ENCODE measurements at places on chromosomes 7 and 10.

DNA sequence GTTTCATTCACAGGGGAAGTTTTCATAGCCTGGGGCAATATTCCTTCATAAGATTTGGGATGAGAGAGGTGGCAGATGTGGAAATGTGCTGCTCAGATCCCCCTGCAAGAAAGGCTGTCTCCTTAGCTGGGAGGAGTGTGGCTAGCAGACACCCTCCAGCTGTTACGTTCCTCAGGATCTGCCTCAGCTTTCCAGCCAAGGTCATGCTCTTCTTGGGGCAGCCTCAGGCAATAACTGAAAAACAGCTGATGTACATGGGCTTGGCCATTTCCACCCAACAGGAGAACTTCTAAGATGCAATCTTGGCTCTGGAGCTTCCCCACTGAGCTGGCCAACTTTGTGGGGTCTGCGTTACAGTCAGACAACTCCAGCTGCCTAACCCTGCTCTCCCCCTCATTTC lies 51.3 kb upstream of the SEPTIN7 start:
- no peak overlapping the region for H3K27ac ChIP-seq
- DNase-seq: no peak
- H3K4me3 ChIP-seq: no peak overlapping the region
- no peaks in the 10 kb centered on the region for H3K36me3 ChIP-seq

- no peak overlapping the region for H3K27ac ChIP-seq
- H3K4me1 ChIP-seq: no peaks in the 10 kb centered on the region
- no peak overlapping the region for H3K4me3 ChIP-seq
- H3K36me3 ChIP-seq: no peaks in the 10 kb centered on the region
- H3K27me3 ChIP-seq: no peaks in the 10 kb centered on the region
Observed at GRCh38 chr10:21125471-21126228, 228.5 kb upstream of the NEBL start.

GRCh38 chr7:131747658-131748232 lies 191.3 kb upstream of the PODXL start:
- H3K4me1 ChIP-seq: no peaks in the 10 kb centered on the region
- no peaks in the 10 kb centered on the region for H3K27me3 ChIP-seq
- no peak for DNase-seq

GRCh38 chr10:95660283-95660682 lies 3.8 kb upstream of the ALDH18A1 start:
- no peak for DNase-seq
- no peak overlapping the region for H3K4me3 ChIP-seq
- H3K4me1 ChIP-seq: peaks cover 21% of the 10 kb centered on the region
- H3K36me3 ChIP-seq: no peaks in the 10 kb centered on the region
- H3K27me3 ChIP-seq: no peaks in the 10 kb centered on the region
- H3K27ac ChIP-seq: no peak overlapping the region

GRCh38 chr10:11535346-11535959 lies 76.0 kb downstream of the USP6NL start:
- no peak overlapping the region for H3K4me3 ChIP-seq
- DNase-seq: no peak
- no peaks in the 10 kb centered on the region for H3K27me3 ChIP-seq
- no peak overlapping the region for H3K27ac ChIP-seq
- no peaks in the 10 kb centered on the region for H3K36me3 ChIP-seq

DNA sequence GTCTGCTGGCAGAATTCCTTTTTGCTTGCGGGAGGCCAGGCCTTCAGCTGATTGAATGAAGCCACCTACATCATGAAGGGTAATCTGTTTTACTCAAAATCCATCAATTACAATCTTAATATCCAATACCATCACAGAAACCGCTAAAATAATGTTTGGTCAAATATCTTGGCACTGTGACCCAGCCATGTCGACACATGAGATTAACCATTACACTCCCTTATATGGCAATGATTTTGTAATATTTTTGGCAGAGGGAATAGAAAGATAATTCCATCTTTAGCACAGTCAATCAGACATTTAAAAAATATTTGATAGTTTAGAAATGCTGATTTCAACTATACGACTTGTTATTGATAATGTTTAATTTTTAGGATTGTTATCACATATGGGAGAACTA lies 36.5 kb upstream of the SLC39A12 start:
- DNase-seq: no peak
- H3K4me3 ChIP-seq: no peak overlapping the region
- no peak overlapping the region for H3K27ac ChIP-seq
- H3K36me3 ChIP-seq: no peaks in the 10 kb centered on the region

- no peaks in the 10 kb centered on the region for H3K27me3 ChIP-seq
- no peaks in the 10 kb centered on the region for H3K4me1 ChIP-seq
- no peak overlapping the region for H3K27ac ChIP-seq
- no peak for DNase-seq
- H3K4me3 ChIP-seq: no peak overlapping the region
Observed at GRCh38 chr10:89129911-89130310, 77.2 kb downstream of the CH25H start.

- H3K4me1 ChIP-seq: no peaks in the 10 kb centered on the region
- no peaks in the 10 kb centered on the region for H3K27me3 ChIP-seq
- H3K27ac ChIP-seq: no peak overlapping the region
- no peaks in the 10 kb centered on the region for H3K36me3 ChIP-seq
- DNase-seq: no peak
Observed at GRCh38 chr10:31278279-31278941, 40.6 kb upstream of the ZEB1 start.

DNA sequence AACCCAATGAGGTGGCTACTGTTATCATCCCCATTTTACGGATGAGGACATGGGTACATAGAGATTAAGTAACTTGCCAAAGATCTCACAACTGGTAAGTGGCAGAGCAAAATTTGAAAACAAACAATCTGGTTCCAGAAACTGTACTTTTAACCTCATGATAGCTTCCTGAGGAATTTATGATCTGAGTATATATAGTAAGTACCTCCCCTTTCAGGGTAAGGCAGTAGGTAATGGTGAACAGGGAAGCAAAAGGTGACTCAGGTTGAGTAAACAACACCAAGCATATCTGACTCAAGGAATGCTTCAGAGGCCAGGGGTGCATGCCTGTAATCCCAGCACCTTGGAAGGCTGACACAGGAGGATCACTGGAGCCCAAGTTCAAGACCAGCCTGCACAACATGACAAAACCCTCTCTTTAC lies 21.1 kb downstream of the KLLN start:
- H3K36me3 ChIP-seq: no peaks in the 10 kb centered on the region
- H3K4me3 ChIP-seq: no peak overlapping the region
- no peak for DNase-seq
- H3K27ac ChIP-seq: peak overlapping the region; percentile 42

DNA sequence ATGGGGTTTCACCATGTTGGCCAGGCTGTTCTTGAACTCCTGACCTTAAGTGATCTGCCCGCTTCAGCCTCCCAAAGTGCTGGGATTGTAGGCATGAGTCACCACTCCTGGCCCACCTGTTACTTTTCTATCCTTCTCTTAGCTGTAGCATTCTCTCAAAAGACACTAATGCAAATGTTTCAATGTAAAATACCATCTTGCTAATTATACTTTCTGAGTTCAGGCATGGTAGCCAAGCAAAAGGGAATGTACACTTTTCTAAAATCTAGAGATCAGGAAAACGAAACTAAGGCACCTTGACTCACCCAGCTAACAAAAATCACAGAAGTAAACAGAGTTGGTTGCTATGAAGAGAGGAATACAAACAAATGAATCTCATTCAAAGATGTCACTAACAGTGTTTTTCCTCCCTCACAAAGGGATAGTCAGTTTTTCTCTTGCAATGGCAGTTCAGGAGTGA lies 401.0 kb upstream of the NRP1 start:
- no peaks in the 10 kb centered on the region for H3K27me3 ChIP-seq
- no peak overlapping the region for H3K27ac ChIP-seq
- no peak for DNase-seq
- H3K4me1 ChIP-seq: no peaks in the 10 kb centered on the region

GRCh38 chr7:77738871-77739270 lies 42.6 kb downstream of the RSBN1L start:
- no peaks in the 10 kb centered on the region for H3K27me3 ChIP-seq
- peaks cover 18% of the 10 kb centered on the region for H3K4me1 ChIP-seq
- no peak overlapping the region for H3K27ac ChIP-seq
- H3K36me3 ChIP-seq: peaks cover 3% of the 10 kb centered on the region

DNA sequence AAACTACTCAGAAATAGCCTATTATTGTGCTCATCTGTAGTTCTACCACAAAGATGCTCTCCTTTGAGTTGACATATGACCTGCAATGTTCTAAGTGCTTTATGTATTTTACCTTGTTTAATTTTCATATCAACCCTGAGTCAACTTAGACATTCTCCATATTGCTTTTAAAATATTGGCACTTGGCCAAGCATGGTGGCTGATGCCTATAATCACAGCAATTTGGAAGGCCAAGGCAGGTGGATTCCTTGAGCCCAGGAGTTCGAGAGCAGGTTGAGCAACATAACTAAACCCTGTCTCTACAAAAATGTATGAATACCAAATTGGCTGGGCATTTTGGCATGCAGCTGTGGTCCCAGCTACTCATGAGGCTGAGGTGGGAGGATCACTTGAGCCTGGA lies 50.6 kb downstream of the PRKG1 start:
- DNase-seq: no peak
- no peak overlapping the region for H3K27ac ChIP-seq
- H3K4me1 ChIP-seq: peaks cover 11% of the 10 kb centered on the region
- no peak overlapping the region for H3K4me3 ChIP-seq
- H3K27me3 ChIP-seq: no peaks in the 10 kb centered on the region

DNA sequence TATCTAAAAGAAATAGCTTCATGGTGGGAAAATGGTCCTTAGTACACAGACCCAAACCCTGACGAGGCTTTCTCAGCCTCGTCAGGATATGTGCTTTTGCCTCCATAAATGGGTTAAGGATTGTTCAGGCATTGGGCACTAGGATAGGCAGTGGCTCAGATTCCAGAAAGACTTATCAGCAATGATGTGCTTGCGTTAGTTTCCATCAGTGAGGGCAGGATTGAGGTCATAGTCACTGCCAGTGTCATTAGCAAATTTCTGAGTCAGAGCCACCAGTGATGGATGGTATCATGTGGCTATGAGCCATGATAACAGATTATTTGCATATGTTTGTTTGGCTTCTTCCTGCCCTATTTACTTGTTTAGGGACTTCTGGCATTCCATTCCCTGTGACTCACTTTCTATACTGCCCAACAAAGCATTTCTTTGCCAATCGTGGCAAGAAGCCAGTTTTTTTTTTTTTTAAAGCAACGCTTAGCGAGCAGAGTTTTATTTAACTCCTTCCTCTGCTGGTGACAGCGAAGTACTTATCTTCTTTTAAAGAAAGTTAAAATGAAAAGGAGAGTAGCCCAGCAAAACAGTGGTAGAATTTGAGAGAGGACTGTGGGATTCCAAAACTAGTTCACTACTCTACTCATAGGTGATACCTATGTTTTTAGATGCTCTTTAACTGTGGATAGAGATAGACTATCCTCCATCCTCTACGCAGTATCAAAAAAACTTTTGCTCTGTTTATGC lies 44.4 kb downstream of the MYPN start:
- H3K4me3 ChIP-seq: no peak overlapping the region
- DNase-seq: no peak
- no peaks in the 10 kb centered on the region for H3K27me3 ChIP-seq
- no peak overlapping the region for H3K27ac ChIP-seq

GRCh38 chr10:94293354-94293753 lies 69.4 kb downstream of the NOC3L start:
- no peaks in the 10 kb centered on the region for H3K36me3 ChIP-seq
- no peak overlapping the region for H3K27ac ChIP-seq
- H3K4me3 ChIP-seq: no peak overlapping the region
- DNase-seq: no peak
- peaks cover 11% of the 10 kb centered on the region for H3K4me1 ChIP-seq

GRCh38 chr7:101650579-101651081 lies 21.5 kb upstream of the MYL10 start:
- H3K4me1 ChIP-seq: peaks cover 6% of the 10 kb centered on the region
- no peak for DNase-seq
- peaks cover 39% of the 10 kb centered on the region for H3K27me3 ChIP-seq
- no peak overlapping the region for H3K27ac ChIP-seq

DNA sequence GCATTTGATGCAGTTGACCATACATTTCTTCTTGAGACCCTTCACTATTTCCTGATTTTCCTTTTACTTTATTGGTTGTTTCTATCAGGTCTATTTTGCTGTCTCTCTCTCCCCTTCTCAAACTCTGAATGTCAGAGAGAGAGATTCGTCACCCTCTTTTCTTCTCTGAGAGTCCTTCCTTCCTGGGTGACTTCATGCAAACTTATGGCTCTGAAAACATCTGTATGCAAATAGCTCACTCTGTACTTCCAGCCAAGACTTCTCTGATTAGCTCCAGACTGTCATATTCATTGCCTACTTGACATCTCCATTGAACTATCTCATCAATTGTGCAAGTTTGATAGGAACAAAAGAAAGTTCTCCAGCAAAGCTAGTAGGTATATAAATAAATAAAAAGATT lies 191.7 kb upstream of the KLF6 start:
- H3K4me1 ChIP-seq: peaks cover 46% of the 10 kb centered on the region
- H3K27me3 ChIP-seq: no peaks in the 10 kb centered on the region
- no peaks in the 10 kb centered on the region for H3K36me3 ChIP-seq
- no peak overlapping the region for H3K4me3 ChIP-seq
- no peak for DNase-seq

GRCh38 chr10:60894786-60895185 lies 49.2 kb downstream of the RHOBTB1 start:
- DNase-seq: no peak
- no peak overlapping the region for H3K4me3 ChIP-seq
- H3K27ac ChIP-seq: no peak overlapping the region
- H3K27me3 ChIP-seq: no peaks in the 10 kb centered on the region

GRCh38 chr10:93390306-93391090 lies 91.6 kb downstream of the MYOF start:
- no peak for DNase-seq
- H3K4me1 ChIP-seq: no peaks in the 10 kb centered on the region
- H3K27me3 ChIP-seq: no peaks in the 10 kb centered on the region
- H3K4me3 ChIP-seq: no peak overlapping the region
- H3K36me3 ChIP-seq: peaks cover 94% of the 10 kb centered on the region

GRCh38 chr10:17134737-17135260 lies 5.2 kb upstream of the CUBN start:
- H3K27me3 ChIP-seq: no peaks in the 10 kb centered on the region
- no peak overlapping the region for H3K27ac ChIP-seq
- no peaks in the 10 kb centered on the region for H3K36me3 ChIP-seq
- H3K4me3 ChIP-seq: no peak overlapping the region

All from esophagus squamous epithelium (tissue), 5 donors.